HCT116 (cell line): ENCODE measurements at places on chromosomes 13 and 19.

DNA sequence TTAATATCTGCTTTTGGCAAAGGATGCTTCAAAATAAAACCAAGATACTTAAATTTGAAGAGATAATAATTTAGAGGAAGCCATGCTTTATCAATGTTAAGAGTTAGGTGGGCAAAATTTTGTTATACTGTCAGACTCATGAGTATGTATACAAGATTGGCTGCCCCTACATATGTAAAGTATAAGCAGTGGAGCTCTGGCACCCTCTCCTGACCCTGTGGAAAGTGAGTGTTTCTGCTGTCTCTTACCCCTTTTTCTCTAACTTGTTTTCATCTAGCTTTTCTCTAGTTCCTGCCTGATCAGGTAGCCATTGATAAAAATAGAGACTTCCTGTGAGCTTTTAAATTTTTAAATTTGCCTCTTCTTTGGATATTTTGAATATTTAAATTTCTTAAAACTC is 710.9 kb upstream of the SPRY2 start:
- no peak for DNase-seq
- no peaks in the 10 kb centered on the region for H3K4me1 ChIP-seq
- H3K36me3 ChIP-seq, result no peaks in the 10 kb centered on the region
- no peaks in the 10 kb centered on the region for H3K27me3 ChIP-seq

DNA sequence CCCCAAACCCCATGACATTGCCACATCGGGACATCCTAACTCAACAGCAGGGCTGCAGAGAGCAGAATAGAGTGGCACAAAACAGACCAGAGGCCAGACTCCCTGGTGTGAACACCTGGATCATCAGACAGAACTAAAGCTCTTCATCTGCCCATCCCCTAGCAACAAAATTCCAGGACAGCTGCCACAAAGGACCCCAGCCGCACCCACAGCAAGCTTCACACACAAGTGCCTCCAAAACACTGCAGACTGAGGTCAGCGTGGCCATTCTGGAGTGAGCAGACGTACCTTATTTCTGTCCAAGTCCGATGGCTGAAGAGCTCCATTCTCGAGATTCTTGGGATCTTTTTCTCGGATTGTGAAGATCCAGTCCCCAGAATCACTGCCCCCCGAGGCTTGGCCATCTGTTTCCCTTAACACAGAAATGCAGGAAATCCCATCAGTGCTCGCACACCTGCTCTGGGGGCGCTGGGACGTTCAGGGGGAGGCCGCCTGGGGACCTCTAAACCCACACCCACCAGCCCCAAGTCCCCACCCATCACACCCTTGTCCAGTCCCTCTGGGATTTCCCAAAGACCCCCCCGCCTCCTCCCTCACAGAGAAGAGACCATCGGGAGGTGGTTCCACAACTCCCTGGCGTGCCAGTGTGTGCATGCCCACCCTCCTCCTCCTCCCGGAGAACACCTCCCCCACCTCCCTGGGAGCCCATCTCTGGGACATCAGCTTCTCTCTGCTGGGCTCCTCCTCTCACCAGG is 115.2 kb downstream of the STK24 start:
- DNase-seq, result no peak
- no peak overlapping the region for H3K27ac ChIP-seq
- no peaks in the 10 kb centered on the region for H3K4me1 ChIP-seq
- no peak overlapping the region for H3K4me3 ChIP-seq
- no peaks in the 10 kb centered on the region for H3K27me3 ChIP-seq
- peaks cover 34% of the 10 kb centered on the region for H3K36me3 ChIP-seq

DNA sequence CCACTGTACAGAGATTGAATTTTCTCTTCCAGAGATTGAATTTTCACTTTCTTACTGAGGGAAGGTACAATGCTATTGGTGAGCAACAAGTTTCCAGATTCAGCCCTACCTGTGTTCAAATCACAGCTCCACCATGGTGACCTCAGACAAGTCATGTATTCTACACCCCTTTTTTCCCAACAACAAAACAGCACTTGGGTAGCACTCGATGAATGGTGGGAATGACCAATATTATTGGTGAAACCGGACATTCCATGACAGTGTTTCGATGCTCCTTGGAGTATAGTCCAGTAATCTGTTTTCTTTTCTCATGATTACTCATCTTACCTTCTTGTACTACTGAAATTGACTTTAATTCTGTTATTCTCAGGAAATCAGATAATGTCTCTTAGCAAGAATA is 266.2 kb upstream of the SOX21 start:
- no peak overlapping the region for H3K4me3 ChIP-seq
- peaks cover 33% of the 10 kb centered on the region for H3K27me3 ChIP-seq
- no peaks in the 10 kb centered on the region for H3K4me1 ChIP-seq
- H3K27ac ChIP-seq, result no peak overlapping the region

GRCh38 chr13:97076898-97077297 is 82.6 kb upstream of the OXGR1 start:
- H3K4me3 ChIP-seq, result no peak overlapping the region
- DNase-seq, result no peak
- H3K27ac ChIP-seq, result no peak overlapping the region
- H3K27me3 ChIP-seq, result no peaks in the 10 kb centered on the region

DNA sequence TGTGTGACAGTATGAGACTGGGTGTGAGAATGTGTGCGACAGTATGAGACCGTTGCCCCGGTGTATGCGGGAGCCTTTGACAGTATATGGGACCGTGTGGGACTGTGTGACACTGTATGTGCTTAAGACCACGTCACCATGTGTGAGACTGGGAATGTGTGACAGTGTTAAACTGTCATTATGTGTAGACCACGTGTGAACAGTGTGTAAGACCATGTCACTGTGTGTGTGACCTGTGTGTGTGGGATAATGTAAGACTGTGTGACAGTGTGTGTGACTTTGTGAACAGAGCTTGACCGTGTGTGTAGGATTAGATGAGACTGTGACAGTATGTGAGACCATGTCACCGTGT is 549 bp downstream of the ZNF583 start:
- DNase-seq, result no peak
- no peak overlapping the region; the same call in 1 of the 2 replicates for H3K4me3 ChIP-seq
- H3K27ac ChIP-seq, result no peak overlapping the region
- no peaks in the 10 kb centered on the region for H3K27me3 ChIP-seq

- H3K36me3 ChIP-seq, result no peaks in the 10 kb centered on the region
- peaks cover 4% of the 10 kb centered on the region; the same call in 1 of the 2 replicates for H3K4me1 ChIP-seq
- no peak overlapping the region for H3K4me3 ChIP-seq
- DNase-seq, result no peak
Measured at GRCh38 chr13:41601718-41602445, 144.5 kb downstream of the RGCC start.

DNA sequence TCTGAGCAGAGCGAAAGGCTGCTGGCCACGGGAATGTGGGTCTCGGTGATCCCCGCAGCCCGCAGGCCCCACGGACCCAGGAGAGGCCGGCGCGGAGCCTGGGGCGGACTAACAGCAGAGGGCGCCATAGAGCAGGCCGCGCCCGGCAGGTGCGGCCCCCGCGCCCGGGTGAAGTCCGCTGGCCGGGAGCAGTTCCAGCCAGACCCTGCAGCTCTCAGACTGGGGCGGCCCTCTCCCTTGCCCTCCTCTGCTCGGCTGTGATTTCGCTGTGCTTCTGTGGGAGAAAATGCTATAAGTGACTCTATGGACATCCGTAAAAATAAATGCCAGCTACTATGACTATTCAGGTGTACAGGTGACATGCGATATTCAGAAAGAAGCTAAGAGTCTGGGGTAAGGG is 37.7 kb downstream of the GSX1 start:
- peak; percentile 32 for DNase-seq
- no peak overlapping the region for H3K27ac ChIP-seq
- H3K4me3 ChIP-seq, result peak overlapping the region; percentile 39
- no peaks in the 10 kb centered on the region for H3K36me3 ChIP-seq
- H3K4me1 ChIP-seq, result peaks cover 4% of the 10 kb centered on the region; the same call in 1 of the 2 replicates

GRCh38 chr13:104314926-104315535 is 1248.8 kb upstream of the SLC10A2 start:
- H3K27me3 ChIP-seq, result no peaks in the 10 kb centered on the region
- no peak overlapping the region for H3K27ac ChIP-seq
- H3K4me3 ChIP-seq, result no peak overlapping the region
- no peaks in the 10 kb centered on the region for H3K36me3 ChIP-seq
- DNase-seq, result no peak

GRCh38 chr19:10565028-10565566 is 713 bp downstream of the KRI1 start:
- DNase-seq, result no peak
- H3K27me3 ChIP-seq, result no peaks in the 10 kb centered on the region
- H3K4me3 ChIP-seq, result peak overlapping the region; percentile 95
- H3K4me1 ChIP-seq, result peaks cover 30% of the 10 kb centered on the region
- peak overlapping the region; percentile 91 for H3K27ac ChIP-seq

DNA sequence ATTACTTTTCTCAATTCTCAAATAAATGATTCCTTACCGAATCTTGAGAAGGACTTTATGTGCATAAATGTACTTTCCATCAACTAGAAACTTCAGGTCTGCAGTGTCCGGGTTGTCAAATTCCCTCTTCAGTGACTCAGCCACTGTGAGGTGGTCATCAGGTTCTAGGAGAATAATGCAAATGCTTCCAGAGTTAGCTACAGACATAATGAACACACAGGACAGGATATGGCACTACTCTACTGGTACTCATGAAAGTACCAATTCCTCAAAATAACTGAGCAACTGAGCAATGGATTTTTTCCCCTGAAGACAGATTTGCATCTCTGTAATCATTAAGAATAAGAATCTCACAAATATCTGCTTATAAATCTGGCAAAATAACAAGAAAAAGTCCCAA is 31.2 kb downstream of the RCBTB2 start:
- no peaks in the 10 kb centered on the region for H3K36me3 ChIP-seq
- DNase-seq, result no peak
- H3K27me3 ChIP-seq, result no peaks in the 10 kb centered on the region
- no peak overlapping the region for H3K4me3 ChIP-seq

- no peaks in the 10 kb centered on the region for H3K27me3 ChIP-seq
- peaks cover 17% of the 10 kb centered on the region for H3K36me3 ChIP-seq
- H3K4me3 ChIP-seq, result no peak overlapping the region
- no peaks in the 10 kb centered on the region for H3K4me1 ChIP-seq
- DNase-seq, result no peak
Measured at GRCh38 chr13:110624766-110625756, 9.7 kb downstream of the NAXD start.

GRCh38 chr19:12833738-12834565 is 427 bp downstream of the RTBDN start:
- DNase-seq, result no peak
- H3K36me3 ChIP-seq, result no peaks in the 10 kb centered on the region
- H3K4me1 ChIP-seq, result peaks cover 36% of the 10 kb centered on the region
- H3K27me3 ChIP-seq, result no peaks in the 10 kb centered on the region
- peak overlapping the region; percentile 65 for H3K4me3 ChIP-seq
- peak overlapping the region; percentile 89 for H3K27ac ChIP-seq

GRCh38 chr19:44808463-44809371 is at the start of gene BCAM:
BCAM (plus strand) TSS chr19:44809103; CDS start chr19:44809125, 22 bp downstream.
- H3K4me3 ChIP-seq, result peak within 1 kb of the TSS; percentile 75
- H3K27me3 ChIP-seq, result no peaks in the 10 kb centered on the region
- peaks cover 34% of the 10 kb centered on the region for H3K4me1 ChIP-seq
- DNase-seq, result no peak
- H3K36me3 ChIP-seq, result peaks cover 11% of the 10 kb centered on the region; the same call in 1 of the 2 replicates

- H3K36me3 ChIP-seq, result peaks cover 39% of the 10 kb centered on the region; the same call in 1 of the 2 replicates
- no peaks in the 10 kb centered on the region for H3K4me1 ChIP-seq
- DNase-seq, result peak; percentile 87
- H3K27me3 ChIP-seq, result no peaks in the 10 kb centered on the region
Measured at GRCh38 chr19:14450168-14450874, 17.2 kb downstream of the PKN1 start.

DNA sequence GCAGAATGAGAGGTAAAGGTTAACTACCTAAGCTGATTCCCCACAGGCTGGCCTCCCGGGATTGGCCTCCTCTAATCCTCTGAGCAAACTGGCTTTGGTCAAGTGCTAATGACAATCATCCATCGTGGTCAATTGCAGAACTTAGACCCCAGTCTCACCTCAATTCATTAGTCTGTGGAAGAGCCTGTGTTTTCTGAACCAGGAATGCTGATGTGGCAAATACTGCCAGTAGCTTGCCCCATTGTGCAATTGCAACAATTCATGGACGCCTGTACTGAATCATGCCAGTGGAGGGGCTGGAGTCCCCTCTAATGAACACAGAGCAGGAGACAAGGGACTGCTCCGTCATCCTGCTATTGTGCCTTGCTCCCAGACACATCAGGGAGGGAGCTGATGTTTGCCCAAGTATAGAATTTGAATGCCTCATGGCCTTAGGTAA is 1256.5 kb downstream of the EFNB2 start:
- no peaks in the 10 kb centered on the region for H3K4me1 ChIP-seq
- H3K27ac ChIP-seq, result no peak overlapping the region
- H3K27me3 ChIP-seq, result no peaks in the 10 kb centered on the region

GRCh38 chr13:28058866-28059613 is 41.3 kb downstream of the FLT3 start:
- H3K36me3 ChIP-seq, result no peaks in the 10 kb centered on the region
- H3K27me3 ChIP-seq, result no peaks in the 10 kb centered on the region
- DNase-seq, result peak; percentile 43
- no peaks in the 10 kb centered on the region for H3K4me1 ChIP-seq
- H3K4me3 ChIP-seq, result no peak overlapping the region

GRCh38 chr13:29542381-29542780 is 53.1 kb downstream of the SLC7A1 start:
- no peaks in the 10 kb centered on the region for H3K4me1 ChIP-seq
- DNase-seq, result no peak
- no peaks in the 10 kb centered on the region for H3K27me3 ChIP-seq

- no peaks in the 10 kb centered on the region for H3K27me3 ChIP-seq
- no peaks in the 10 kb centered on the region for H3K4me1 ChIP-seq
- no peak overlapping the region for H3K27ac ChIP-seq
- H3K36me3 ChIP-seq, result no peaks in the 10 kb centered on the region
- H3K4me3 ChIP-seq, result no peak overlapping the region
- no peak for DNase-seq
Measured at GRCh38 chr19:31595521-31595920, 246.3 kb upstream of the TSHZ3 start.

- DNase-seq, result no peak
- H3K4me3 ChIP-seq, result no peak overlapping the region
- H3K27me3 ChIP-seq, result no peaks in the 10 kb centered on the region
- H3K27ac ChIP-seq, result no peak overlapping the region
- H3K36me3 ChIP-seq, result no peaks in the 10 kb centered on the region; the same call in none of the 2 replicates
Measured at GRCh38 chr19:5141129-5141849, 172.4 kb downstream of the KDM4B start.

- DNase-seq, result no peak
- H3K4me3 ChIP-seq, result no peak overlapping the region
- H3K27me3 ChIP-seq, result peaks cover 13% of the 10 kb centered on the region
- no peak overlapping the region for H3K27ac ChIP-seq
- no peaks in the 10 kb centered on the region for H3K36me3 ChIP-seq
Measured at GRCh38 chr13:79096099-79096498, 310.0 kb downstream of the RBM26 start.

DNA sequence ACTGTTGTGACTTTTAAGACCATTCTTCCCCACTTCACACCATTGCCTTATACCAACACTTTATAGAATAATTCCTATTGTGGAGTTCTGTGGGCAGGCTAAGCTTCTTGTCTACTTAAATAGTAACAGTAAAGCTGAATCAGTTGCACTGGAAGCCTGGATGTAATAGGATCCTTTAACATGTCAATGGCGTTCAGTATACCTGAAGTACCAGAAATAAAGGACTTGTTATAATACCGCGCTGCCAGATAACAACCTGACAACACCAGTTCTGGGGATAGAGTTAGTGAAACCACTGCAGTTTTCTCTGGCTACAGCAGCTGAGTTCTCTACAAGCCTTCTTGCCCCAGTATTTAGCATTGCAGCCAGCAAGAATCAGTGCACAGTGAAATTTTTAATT is 52.0 kb upstream of the TNFRSF19 start:
- H3K4me3 ChIP-seq, result no peak overlapping the region
- H3K4me1 ChIP-seq, result no peaks in the 10 kb centered on the region
- no peak for DNase-seq
- peaks cover 14% of the 10 kb centered on the region for H3K27me3 ChIP-seq

- H3K4me1 ChIP-seq, result no peaks in the 10 kb centered on the region
- no peak overlapping the region for H3K27ac ChIP-seq
- H3K4me3 ChIP-seq, result no peak overlapping the region
- no peaks in the 10 kb centered on the region for H3K36me3 ChIP-seq
- no peaks in the 10 kb centered on the region for H3K27me3 ChIP-seq
Measured at GRCh38 chr13:67101730-67102467, 128.2 kb downstream of the PCDH9 start.
